ENCODE measurements at places on chromosomes 2 and 18.

- no peak for DNase-seq
Observed at GRCh38 chr2:121096611-121097010, 188.4 kb downstream of the TFCP2L1 start.

GRCh38 chr2:28802975-28803429 lies 7.6 kb upstream of the SPDYA start:
- no peak for DNase-seq

GRCh38 chr18:73959352-73959751 lies 188.3 kb downstream of the FBXO15 start:
- no peak for DNase-seq

GRCh38 chr2:226531061-226531810 lies 268.4 kb downstream of the IRS1 start:
- no peak for DNase-seq

GRCh38 chr2:28952836-28953211 lies 28.3 kb upstream of the TOGARAM2 start:
- no peak for DNase-seq

DNA sequence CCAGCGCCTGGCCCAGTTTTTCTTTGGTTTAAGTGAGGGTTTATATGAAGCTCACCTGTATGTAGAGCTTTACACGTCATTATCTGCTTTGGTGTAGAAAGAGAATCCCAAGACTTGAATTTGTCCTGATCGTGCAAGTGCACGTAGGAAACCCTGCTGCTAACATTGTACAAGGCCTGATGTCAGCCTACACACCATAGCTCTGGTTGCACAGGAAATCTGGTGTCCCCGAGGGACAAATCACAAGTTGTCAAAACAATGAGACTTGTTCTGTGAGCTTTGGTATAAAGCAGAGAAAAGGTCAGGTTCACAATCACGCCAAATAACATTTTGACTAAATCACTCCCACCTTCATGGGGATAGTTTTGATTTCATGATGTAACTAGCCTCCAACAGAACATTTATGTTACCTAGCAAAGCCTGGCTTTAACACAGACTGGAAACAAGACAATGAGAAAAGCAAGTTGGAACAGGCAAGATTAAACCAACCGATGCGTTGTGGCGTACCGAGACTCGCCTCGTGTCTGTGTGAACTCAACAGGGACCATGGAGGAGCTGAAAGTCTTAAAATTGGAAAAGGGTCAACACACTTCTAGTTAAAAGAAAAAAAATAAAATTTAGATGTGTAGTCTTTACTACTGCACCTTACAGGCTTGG lies 41.4 kb downstream of the ZAP70 start:
- no peak for DNase-seq

GRCh38 chr18:79509536-79509930 lies 113.8 kb downstream of the NFATC1 start:
- no peak for DNase-seq

- DNase-seq: no peak
Observed at GRCh38 chr2:180411661-180412060, 404.6 kb upstream of the CWC22 start.

- no peak for DNase-seq
Observed at GRCh38 chr2:44651974-44652373, 289.5 kb upstream of the SIX3 start.

DNA sequence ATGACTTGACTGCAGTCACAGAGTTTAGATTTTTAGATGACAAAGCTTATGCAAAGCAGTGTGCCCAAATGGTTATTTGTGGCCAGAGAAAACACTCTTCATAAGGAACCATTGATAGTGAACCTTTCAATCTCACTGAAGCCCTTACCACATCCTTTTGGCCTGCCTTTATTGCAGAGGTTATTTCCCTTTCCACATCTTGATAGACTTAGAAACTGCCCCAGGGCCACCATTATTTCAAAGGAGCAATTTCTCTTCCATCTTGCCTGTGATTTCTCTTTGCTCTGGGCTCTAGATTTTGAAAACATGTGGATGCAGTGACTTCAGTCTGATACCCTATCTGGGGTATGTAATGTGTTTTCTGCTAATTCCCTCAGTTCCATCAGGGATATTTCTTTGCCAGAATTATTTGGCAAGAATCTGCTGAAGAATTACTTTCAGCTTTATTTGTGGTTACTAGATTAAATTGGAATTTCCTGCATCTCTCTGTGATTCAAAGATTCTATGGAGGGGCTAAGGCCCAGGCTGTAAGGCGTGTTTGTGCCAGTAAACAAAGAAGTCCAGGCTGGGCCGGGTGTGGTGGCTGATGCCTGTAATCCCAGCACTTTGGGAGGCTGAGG lies 51.0 kb downstream of the MOGAT1 start:
- DNase-seq: no peak

- DNase-seq: no peak
Observed at GRCh38 chr2:54881759-54882158, 158.3 kb downstream of the EML6 start.

DNA sequence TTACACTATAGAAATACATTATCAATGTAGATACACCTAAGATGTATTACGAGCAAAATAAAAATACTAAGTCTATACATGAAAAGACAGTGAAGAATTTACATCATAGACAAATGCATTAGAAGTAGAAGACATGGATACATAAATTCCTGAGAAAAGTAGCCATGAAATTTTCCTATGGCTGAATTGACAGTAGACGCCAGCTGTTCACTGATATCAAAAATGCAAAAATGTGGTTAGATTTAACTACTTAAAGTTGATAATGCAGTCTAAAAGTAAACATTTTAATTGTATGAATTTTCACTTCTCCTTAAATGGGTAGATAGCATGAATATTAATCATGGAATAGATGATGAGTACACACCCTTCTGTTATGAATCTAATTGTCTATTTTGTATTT lies 350.9 kb downstream of the ARHGAP15 start:
- no peak for DNase-seq

DNA sequence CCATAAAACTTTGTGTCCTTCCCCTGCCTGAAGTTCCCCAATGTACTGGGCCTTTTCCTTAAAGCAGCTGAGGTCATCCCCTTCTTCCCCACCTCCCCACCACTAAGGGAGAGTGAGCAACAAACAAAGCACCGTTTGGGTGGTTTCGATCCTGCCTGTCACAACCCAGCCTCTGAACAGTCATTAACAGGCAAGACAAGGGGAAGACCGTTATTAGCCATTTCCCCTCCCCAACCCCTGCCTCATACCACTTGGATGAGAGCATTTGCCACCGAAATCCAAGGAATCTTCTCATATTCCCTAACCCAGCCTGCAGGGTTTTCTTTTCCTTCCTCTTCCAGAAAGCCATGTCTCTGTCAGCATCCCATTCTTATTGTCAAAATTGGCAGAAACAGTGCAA lies 65.6 kb downstream of the STRADB start:
- no peak for DNase-seq

GRCh38 chr2:99648906-99649789 lies 159.3 kb upstream of the REV1 start:
- DNase-seq: no peak
